Fibroblast of lung (primary cell): ENCODE measurements at places on chromosomes 12 and 14. TPM values are rescaled to one million over a fixed set of nuclear protein-coding genes. Genes with fewer than 3 reads are reported as not detected.

- no peak for DNase-seq
Measured at GRCh38 chr12:120830052-120830940, 73.9 kb downstream of the SPPL3 start.

- DNase-seq: no peak
Measured at GRCh38 chr12:75932241-75932640, 99.3 kb downstream of the PHLDA1 start.

- no peak for DNase-seq
Measured at GRCh38 chr14:77314539-77315457, 5.9 kb downstream of the POMT2 start.

GRCh38 chr12:77914081-77914488 lies 83.4 kb downstream of the NAV3 start:
- no peak for DNase-seq

GRCh38 chr14:51370758-51371386 lies 130.8 kb downstream of the TMX1 start:
- no peak for DNase-seq

GRCh38 chr12:25083211-25083610 lies 111.7 kb downstream of the DNAI7 start:
- DNase-seq: no peak

- peak; percentile 70 for DNase-seq
Measured at GRCh38 chr12:86261142-86261541, 5.0 kb upstream of the MGAT4C start.

DNA sequence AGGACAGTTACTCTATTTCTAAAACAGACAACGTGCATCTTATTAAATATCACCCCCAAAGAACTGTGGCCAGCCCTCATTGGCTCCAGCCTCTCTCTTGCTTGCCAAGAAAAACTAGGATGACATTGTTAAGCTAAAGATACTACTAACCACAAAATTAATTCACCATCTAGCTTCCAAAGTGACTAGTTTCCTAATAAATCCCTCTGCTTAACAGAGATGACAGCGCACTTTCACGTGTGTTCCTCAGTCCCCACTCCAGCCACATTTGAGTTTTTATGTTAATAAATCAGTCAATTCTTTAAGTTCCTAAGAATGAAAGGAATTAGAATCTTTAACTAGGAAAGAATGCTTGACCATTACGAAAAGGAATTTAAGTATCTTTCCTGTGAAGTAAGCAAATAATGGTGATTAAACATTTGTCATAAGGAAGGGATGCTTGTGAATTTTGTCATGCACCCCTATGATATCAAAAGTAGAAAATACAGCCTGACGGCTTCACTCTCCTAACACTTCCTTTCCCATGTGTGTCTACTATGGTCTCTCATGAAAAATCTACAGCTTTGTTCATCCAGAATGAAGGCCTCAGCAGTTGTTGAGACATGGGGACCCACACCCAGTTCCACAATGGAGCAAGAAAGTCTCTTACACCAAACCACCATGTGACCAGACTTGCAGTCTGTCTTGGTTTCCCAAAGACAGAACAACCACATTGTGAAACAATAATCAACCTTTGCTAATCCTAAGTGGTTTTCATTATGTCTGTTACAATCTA lies 8.1 kb downstream of the CORO1C start:
- peak; percentile 78 for DNase-seq

The CYP27B1 gene
- under 0.01 and 0.17 TPM in 2 replicates for total RNA-seq

The TAS2R46 gene
- 1.5 and 2.0 TPM in 2 replicates for total RNA-seq

The CCDC175 gene
- total RNA-seq: not detected in 2 replicates

The CCDC77 gene
- total RNA-seq: 4.4 and 6.8 TPM in 2 replicates
